ENCODE measurements at places on chromosomes 16 and 17. TPM values are rescaled to one million over a fixed set of nuclear protein-coding genes. Genes with fewer than 3 reads are reported as not detected.

DNA sequence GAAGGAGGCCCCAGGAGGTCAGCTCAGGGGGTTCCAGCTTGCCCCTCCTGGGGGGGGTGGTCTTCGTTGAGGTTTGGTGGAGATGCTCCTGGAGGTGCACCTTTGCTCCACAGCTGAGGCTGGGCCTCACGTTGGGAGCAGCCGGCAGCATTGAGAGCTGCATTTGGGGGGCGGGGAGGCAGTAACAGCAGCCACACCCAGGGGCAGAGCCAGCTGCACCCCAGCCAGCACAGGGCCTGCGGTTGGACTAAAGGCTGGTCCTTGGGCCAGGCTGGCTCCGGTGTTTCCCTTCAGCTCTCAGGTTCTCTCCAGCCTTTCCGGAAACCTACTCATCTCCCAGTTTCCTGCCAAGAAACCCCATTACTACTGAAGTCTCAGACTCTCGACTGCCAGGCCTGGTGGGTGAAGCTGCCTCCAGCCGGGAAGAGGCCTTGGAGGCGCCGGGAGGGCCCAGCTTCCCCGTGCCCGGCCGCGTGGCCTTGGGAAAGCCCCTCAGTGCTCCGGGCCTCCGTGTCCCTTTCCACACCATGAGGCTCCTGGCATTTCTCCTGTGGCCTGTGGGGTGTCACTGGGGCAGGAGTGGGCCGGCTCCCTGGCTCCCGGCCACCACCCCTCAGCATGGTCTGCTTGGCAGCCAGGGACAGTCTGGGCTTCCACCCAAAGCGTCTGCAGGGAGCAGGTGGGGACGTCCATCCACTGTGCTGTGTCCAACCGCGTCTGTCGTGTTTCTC lies 14.0 kb upstream of the BAIAP2 start:
- H3K36me3 ChIP-seq: no peaks in the 10 kb centered on the region
- H3K27ac ChIP-seq: peak overlapping the region; percentile 85
- peaks cover 58% of the 10 kb centered on the region for H3K4me1 ChIP-seq
- H3K4me3 ChIP-seq: no peak overlapping the region
- no peaks in the 10 kb centered on the region for H3K27me3 ChIP-seq

Gene CDRT15
- total RNA-seq: not detected

GRCh38 chr16:4373909-4374742 lies 2.5 kb downstream of the VASN start:
- no peak overlapping the region for H3K4me3 ChIP-seq
- H3K4me1 ChIP-seq: peaks cover 93% of the 10 kb centered on the region
- H3K27ac ChIP-seq: peak overlapping the region; percentile 88
- H3K36me3 ChIP-seq: peaks cover 13% of the 10 kb centered on the region

Gene DNAAF8
- 4.4 TPM for total RNA-seq

GRCh38 chr17:66547151-66547865 lies 244.9 kb downstream of the PRKCA start:
- no peak overlapping the region for H3K27ac ChIP-seq
- peaks cover 22% of the 10 kb centered on the region for H3K4me1 ChIP-seq
- DNase-seq: no peak
- H3K4me3 ChIP-seq: no peak overlapping the region
- H3K36me3 ChIP-seq: no peaks in the 10 kb centered on the region
- H3K27me3 ChIP-seq: no peaks in the 10 kb centered on the region

All from upper lobe of left lung (tissue), 6 donors.